ENCODE measurements at places on chromosomes 4 and X. TPM values are rescaled to one million over a fixed set of nuclear protein-coding genes. Genes with fewer than 3 reads are reported as not detected.

The CT45A5 gene
- 0.35 TPM for total RNA-seq

The TCEAL6 gene
- 0.25 TPM for total RNA-seq

The SPIN2A gene
- 1.2 TPM for total RNA-seq

The MAGEC3 gene
- total RNA-seq, result not detected

The DDX53 gene
- not detected for total RNA-seq

The BEND4 gene
- 0.53 TPM for total RNA-seq

The BTC gene
- not detected for total RNA-seq

The TMPRSS11B gene
- not detected for total RNA-seq

The C4orf46 gene
- total RNA-seq, result 26.2 TPM

The MUC7 gene
- not detected for total RNA-seq

The CXCL10 gene
- total RNA-seq, result 0.62 TPM

The BMP3 gene
- total RNA-seq, result not detected

The USP17L22 gene
- not detected for total RNA-seq

The FLNA gene
- total RNA-seq, result 777 TPM

The S100G gene
- not detected for total RNA-seq

The SPANXB1 gene
- not detected for total RNA-seq

The MAGEB17 gene
- not detected for total RNA-seq

The TLR6 gene
- 3.6 TPM for total RNA-seq

The CLIC2 gene
- total RNA-seq, result 4.7 TPM

The TCEANC gene
- total RNA-seq, result 4.4 TPM

The SMIM10 gene
- total RNA-seq, result 0.88 TPM

The AADAT gene
- 0.38 TPM for total RNA-seq

The NAP1L3 gene
- total RNA-seq, result 2.5 TPM

The CBLL2 gene
- total RNA-seq, result not detected

The PLAC8 gene
- total RNA-seq, result 48.0 TPM

The CFAP299 gene
- not detected for total RNA-seq

The SPANXN3 gene
- not detected for total RNA-seq

The SYP gene
- 15.9 TPM for total RNA-seq

The TAF7L gene
- not detected for total RNA-seq

The ITM2A gene
- 67.6 TPM for total RNA-seq

The NPY1R gene
- total RNA-seq, result not detected

The ABLIM2 gene
- 0.60 TPM for total RNA-seq

The XAGE2 gene
- not detected for total RNA-seq

The TRIM61 gene
- total RNA-seq, result 1.8 TPM

The CCKAR gene
- not detected for total RNA-seq

The CYBB gene
- 0.39 TPM for total RNA-seq

The CXorf51A gene
- not detected for total RNA-seq

The CD38 gene
- total RNA-seq, result 60.2 TPM

The NWD2 gene
- not detected for total RNA-seq

The TRO gene
- 7.6 TPM for total RNA-seq

The OPRPN gene
- not detected for total RNA-seq

The GPR173 gene
- 0.81 TPM for total RNA-seq

The DCAF8L2 gene
- total RNA-seq, result not detected

The CENPE gene
- 60.1 TPM for total RNA-seq

The NXF3 gene
- total RNA-seq, result not detected
